Bone marrow (tissue), 2 donors: ENCODE measurements at places on chromosomes 11 and 22.

DNA sequence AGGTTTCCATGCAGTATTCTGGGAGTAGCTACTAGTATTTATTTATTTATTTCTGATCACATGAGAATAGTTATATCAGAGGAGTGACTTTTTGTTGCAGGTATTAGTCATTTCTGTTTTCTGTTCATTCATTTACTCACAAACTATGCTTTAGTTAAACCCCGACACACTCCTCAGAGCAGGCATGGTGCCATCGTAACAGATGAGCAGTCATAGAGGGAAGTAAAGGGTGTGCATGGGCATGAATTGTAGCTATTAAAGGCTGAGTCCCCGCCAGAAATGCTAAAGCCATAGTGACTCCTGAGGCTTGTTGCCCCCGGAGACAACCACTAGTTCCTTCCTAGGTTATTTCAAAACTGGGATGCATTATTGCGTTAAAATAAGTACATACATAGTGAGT lies 10.6 kb downstream of the JHY start:
- DNase-seq: no peak

DNA sequence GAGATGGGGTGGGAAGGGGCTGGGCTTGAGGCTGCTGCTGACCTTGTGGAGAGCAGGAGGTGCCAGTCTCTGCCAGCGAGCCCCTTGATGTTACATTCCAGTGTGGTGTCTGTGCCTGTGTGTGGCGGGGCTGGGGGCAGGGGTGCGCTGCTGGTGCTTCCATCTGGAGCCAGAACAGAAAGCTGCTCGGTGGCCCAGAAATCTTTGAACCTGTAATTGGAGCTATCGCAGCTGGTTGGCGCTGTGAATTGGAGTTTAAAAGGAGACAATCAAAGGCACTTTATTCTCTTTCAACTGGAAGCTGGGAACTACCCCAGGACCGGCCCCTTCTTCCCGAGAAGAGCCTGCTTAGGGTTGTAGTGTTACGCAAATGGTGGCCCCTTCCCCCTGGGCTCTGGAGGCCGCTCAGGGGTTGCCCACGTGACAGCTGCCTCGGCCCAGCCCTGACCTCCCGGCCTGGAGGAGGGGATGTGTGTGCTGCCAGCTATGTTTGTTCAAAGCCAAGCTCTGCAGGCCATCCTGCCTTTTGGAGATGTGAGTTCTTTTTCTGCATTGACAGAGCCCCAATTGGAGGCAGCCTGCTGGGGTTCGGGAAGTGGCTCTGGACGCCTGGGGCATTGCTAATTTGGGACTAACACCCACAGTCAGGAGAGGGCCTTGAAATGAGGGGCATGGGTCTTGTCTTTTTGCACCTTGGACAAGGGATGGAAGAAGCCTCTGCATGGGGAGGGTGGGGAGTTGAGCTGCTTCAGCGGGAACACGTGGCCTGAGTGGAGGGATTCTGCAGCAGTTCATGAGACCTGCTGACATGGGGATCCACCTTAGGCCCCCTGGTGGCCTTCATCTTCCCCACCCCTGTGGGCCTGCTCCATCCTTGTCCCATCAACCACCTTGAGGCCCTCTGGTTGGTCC lies 14.0 kb upstream of the ARSA start:
- no peak for DNase-seq

GRCh38 chr22:33781411-33781810 lies 138.9 kb downstream of the LARGE1 start:
- no peak for DNase-seq

GRCh38 chr11:111836162-111836561 lies 35.2 kb downstream of the ALG9 start:
- DNase-seq: no peak

GRCh38 chr11:26960281-26960680 lies 33.6 kb upstream of the FIBIN start:
- no peak for DNase-seq

GRCh38 chr11:79028225-79028624 lies 412.6 kb downstream of the TENM4 start:
- no peak for DNase-seq
